ENCODE measurements at places on chromosomes 3 and 15. TPM values are rescaled to one million over a fixed set of nuclear protein-coding genes. Genes with fewer than 3 reads are reported as not detected.

CLSTN2 gene
- under 0.01 TPM for total RNA-seq

GLT8D1 gene
- total RNA-seq, result 54.3 TPM

ESYT3 gene
- 1.1 TPM for total RNA-seq

AP3B2 gene
- not detected for total RNA-seq

SPTSSB gene
- 6.3 TPM for total RNA-seq

SLC9C1 gene
- not detected for total RNA-seq

EIF5A2 gene
- 15.2 TPM for total RNA-seq

IL17RB gene
- not detected for total RNA-seq

RTP1 gene
- not detected for total RNA-seq

SPSB4 gene
- total RNA-seq, result 0.26 TPM

UBA5 gene
- 29.3 TPM for total RNA-seq

ITIH4 gene
- 0.26 TPM for total RNA-seq

C2CD4A gene
- 1.3 TPM for total RNA-seq

CASR gene
- not detected for total RNA-seq

ZPLD1 gene
- 2.6 TPM for total RNA-seq

ITIH3 gene
- not detected for total RNA-seq

TM4SF18 gene
- total RNA-seq, result not detected

UROC1 gene
- not detected for total RNA-seq

NOX5 gene
- total RNA-seq, result not detected

CPNE9 gene
- not detected for total RNA-seq

NEK10 gene
- total RNA-seq, result 1.0 TPM

CHRFAM7A gene
- 0.51 TPM for total RNA-seq

FETUB gene
- not detected for total RNA-seq

SOX14 gene
- not detected for total RNA-seq

ERICH6 gene
- total RNA-seq, result under 0.01 TPM

C2CD4B gene
- 0.26 TPM for total RNA-seq

ST3GAL6 gene
- total RNA-seq, result 2.9 TPM

LRRFIP2 gene
- total RNA-seq, result 67.7 TPM

HGD gene
- total RNA-seq, result 0.38 TPM

CIDEC gene
- total RNA-seq, result not detected

FILIP1L gene
- 6.3 TPM for total RNA-seq

GOLGA6L7 gene
- not detected for total RNA-seq

SNRK gene
- total RNA-seq, result 29.7 TPM

PYGO1 gene
- 1.3 TPM for total RNA-seq

GOLGA6L25 gene
- not detected for total RNA-seq

ACP3 gene
- 7.0 TPM for total RNA-seq

KNL1 gene
- 0.53 TPM for total RNA-seq

INSYN1 gene
- total RNA-seq, result under 0.01 TPM

CADPS gene
- total RNA-seq, result 1.3 TPM

GJD2 gene
- total RNA-seq, result not detected

FEZF2 gene
- not detected for total RNA-seq

NTRK3 gene
- not detected for total RNA-seq

MEX3B gene
- 0.79 TPM for total RNA-seq

MEIS2 gene
- 10.9 TPM for total RNA-seq

GAP43 gene
- total RNA-seq, result not detected
